Pancreas (tissue), 10 donors: ENCODE measurements at places on chromosomes 11 and 22. TPM values are rescaled to one million over a fixed set of nuclear protein-coding genes. Genes with fewer than 3 reads are reported as not detected.

DNA sequence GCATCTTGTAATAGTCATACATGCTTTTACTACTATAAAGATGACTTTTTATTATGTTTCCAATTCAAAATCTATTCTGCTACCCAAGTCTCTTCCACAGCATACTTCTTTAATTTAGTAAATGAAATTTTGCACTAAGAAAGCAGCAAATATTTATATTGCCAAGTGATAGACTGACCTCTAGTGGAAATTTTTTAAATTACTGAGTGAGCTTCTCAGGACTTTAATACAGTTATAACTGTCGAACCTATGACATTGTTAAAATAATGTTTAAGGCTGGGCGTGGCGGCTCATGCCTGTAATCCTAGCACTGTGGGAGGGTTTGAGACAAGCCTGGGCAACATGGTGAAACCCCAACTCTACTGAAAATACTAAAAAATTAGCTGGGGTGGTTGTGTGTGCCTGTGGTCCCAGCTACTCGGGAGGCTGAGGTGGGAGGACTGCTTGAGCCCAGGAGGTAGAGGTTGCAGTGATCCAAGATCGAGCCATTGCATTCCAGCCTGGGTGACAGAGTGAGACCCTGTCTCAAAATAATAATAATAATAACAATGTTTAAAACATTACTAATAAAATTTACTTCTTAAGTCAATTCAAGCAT is 27.3 kb downstream of the STK33 start:
- no peak for DNase-seq

DNA sequence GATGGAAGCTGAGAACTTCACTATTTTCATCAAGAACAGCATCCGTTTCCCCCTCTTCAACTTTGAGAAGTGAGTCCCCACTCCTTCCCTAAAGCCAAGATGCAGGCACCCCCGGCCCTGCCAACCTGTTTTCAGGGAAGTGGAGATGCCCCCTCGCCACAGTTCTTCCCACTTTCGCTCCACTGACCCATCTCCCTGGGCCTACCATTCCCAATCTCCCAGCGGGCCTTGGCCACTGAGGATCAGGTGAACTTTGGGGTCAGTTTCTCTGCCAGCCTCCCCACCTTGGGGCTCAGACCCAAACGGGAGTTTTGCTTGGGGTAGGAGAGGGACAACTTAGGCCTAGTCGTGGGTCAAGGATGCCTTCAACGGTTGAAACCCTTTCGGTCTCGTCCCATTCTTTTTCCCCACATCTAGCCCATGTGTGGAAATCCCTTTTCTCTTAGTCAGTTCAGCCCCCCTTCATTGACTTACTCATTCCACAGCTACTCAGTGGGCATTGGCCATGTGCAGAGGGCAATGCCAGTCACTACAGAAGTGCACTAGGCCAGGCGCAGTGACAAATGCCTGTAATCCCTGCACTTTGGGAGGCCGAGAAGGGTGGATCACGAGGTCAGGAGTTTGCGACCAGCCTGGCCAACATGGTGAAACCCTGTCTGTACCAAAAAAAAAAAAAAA is 10.6 kb downstream of the P2RX3 start:
- no peak for DNase-seq

GRCh38 chr22:29877620-29878019 is 5.4 kb upstream of the MTMR3 start:
- no peak for DNase-seq

GRCh38 chr22:49810363-49811019 is 17.2 kb downstream of the BRD1 start:
- DNase-seq = no peak

- DNase-seq = no peak
These were observed 11.4 kb downstream of the KCNJ5 start for GRCh38 chr11:128902515-128903066.

DNA sequence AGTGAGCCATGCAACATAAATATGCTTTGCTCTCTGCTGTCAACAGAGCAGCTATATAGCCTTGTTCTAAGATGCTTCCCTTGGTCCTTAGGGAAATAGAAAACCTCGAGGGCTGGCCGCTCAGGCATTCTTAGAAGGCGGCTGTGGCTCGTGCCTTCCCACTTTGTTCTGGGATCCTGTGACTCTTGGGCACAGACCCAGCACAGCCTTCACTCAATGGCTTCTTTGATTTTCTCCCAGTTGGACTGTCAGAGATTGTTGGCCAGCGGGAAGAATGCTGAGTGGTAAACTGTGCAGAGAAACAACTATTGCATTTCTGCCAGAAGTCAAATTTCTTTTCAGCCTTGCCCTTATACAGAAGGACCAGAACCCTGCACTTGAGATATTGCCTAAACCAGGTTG is 9.5 kb upstream of the MICAL2 start:
- DNase-seq = no peak

DNA sequence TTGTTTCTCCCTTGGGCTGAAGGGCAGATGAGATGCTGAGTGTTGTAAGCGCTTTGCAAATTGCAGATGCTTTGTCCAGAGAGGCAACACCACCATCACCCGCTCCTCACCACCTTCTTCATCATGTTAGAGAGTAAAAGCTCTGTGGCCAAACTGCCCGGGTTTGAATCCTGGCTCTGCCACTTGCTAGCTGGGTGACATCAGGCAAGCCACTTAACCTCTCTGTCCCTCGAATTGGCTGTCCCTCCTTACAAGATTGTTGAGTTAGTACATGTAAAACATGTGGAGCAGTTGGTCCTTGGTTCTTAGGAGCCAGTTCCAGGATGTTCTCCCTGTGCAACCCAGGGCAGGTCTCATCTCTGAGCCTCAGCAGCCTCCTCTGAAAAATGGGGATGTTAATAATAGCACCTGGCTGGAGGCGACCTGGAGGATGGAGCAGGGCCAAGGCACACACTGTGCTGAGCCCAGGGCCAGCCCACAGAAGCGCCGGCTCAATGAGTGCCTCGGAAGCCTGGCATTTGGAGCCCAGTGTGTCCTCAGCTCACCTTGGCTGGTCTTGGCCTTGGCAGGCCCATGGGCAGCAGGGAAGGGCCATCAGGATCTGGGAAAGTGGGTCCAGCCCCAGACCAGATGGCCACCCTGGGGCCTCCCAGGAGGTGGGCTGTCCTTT is 10.5 kb downstream of the C11orf86 start:
- peak; percentile 56 for DNase-seq

DNA sequence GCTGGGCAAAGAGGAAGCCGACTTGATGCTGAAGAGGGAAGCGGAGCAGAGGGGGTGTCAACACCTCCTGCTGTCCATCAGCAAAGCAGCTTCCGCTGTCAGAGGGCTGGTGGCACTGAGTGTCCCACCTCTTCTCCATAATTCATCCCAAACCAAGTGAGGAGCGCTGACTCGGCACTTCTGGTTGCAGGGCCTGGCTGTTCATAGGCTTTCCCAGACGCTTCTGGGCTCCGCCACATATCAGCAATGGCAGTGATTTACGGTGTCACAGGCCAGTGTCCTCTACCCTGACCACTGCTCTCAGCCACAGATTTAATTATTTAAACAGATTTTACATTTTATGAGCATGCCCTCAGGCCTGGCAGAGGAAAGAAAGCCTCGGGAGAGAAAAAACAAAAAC is 70.1 kb upstream of the TENM4 start:
- no peak for DNase-seq

- DNase-seq = no peak
These were observed 4.6 kb downstream of the KRTAP5-3 start for GRCh38 chr11:1603629-1604028.

GRCh38 chr11:60977836-60978235 is 6.4 kb downstream of the CD6 start:
- no peak for DNase-seq

DNA sequence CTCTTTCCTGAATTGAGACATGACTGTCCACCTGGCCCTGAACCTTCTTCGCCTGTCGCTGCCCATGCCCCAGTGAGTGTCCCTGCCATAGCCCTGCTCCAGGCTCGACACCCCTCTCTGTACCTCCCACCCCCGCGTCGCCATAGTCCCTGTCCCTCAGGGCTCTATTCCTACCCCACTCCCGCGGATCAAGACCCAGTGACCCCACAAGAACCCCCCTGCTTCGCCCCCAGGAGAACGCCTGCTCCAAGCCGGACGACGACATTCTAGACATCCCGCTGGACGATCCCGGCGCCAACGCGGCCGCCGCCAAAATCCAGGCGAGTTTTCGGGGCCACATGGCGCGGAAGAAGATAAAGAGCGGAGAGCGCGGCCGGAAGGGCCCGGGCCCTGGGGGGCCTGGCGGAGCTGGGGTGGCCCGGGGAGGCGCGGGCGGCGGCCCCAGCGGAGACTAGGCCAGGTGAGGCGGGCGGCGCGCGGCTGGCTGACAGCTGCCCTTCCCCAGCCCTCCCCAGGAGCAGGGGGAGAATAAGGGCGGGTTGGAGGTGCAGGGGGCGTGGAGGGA is 5.6 kb downstream of the NRGN start:
- peak; percentile 23 for DNase-seq

DNA sequence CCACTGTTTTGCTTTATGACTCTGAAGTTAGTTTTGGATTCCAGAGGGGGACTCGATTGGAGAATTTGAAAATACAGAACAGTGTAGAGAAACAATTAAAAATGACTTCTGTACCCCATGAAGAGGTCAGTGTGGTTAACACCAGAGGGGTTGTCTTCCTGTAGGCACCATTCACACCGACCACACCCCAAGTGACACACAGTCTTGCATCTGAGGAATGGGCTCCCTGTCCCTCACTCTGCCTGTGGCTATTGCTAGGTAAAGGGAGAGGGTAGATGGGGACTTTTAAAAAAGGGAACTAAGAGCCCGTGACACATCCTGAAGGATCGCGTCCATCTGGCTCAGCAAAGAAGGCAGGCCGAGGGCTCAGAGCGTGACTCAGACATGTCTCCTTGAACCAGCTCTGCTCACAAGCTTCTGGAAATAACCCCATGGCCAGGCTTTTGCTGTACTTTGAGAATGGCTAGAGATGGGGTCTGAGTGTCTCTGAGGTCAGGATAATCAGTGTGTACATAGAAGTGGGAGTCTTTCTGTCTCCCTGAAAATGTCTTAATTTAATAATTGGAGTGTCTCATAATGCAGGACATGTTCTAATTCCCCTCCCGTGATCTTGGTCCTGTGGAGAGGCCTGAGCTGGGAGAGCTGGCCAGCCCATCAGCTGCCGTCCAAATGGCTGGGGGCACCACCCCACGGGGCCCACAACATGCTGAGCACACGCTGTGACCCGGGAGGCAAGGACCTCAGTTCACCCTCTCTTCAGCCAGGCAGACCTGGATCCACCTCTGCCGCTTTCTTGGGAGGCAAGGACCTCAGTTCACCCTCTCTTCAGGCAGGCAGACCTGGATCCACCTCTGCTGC is 39.3 kb downstream of the SGSM1 start:
- DNase-seq = no peak

DNA sequence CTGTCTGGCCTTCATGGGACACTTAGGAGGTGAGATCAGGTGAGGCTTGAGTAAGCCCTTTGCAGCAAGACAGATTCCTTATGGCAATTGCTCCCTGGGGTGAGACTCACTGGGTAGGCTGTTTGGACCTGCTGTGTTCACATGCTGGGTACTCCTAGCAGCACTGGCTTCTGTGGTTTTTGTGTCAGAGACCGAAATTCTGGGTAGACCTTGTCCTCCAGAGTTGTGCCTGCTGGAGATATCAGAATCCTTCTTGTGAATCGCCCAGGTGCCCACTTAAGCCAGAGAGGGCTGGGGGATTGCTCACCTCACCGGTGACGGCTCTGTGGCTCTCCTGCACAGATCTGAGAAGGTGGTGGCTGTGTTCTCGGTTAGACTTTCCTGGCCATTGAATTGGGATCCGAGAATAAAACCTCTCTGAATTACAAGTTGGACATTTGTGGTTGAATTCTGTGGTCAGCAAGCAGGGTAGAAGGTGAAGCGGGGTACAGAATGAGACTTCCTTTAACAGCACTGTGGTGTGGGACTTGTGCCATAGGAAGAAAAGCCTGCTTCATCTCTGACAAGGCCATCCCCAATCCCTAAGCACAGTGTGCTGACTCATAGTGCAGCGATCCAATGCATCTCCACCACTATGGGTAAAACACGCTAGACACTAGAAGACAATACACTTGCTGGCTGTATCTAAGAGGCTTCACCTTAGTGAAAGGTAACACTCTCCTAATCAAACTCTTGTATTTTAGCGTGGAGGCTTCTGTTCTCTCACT is 52.5 kb upstream of the TTC12 start:
- no peak for DNase-seq

GRCh38 chr11:46247659-46248058 is 29.8 kb upstream of the CREB3L1 start:
- DNase-seq = peak; percentile 74

- no peak for DNase-seq
These were observed 227.3 kb upstream of the ARHGAP42 start for GRCh38 chr11:100459811-100460210.

- peak; percentile 37 for DNase-seq
These were observed 1.0 kb downstream of the B4GALNT4 start for GRCh38 chr11:370070-370941.

GRCh38 chr11:126793596-126793995 is 207.0 kb downstream of the KIRREL3 start:
- DNase-seq = no peak

DNA sequence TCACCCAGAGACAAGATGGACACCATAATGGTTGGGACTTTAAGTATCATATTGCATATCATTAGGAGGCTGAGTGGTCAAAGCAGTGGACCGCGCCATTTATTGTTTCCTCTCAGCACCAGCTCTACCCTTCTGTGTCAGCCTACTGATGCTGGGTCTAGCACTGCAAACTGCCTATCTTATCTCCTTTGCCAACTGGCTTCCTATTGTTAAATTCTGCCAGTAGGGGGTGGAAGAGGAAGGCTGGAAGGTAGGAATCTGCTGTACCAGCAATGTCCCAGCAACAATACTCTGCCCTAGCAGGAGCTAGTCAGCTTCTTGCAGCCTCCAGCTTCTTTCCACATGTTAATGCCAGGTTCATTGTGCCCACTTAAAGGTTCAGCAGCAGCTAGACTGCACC is 367.1 kb upstream of the PDGFD start:
- DNase-seq = no peak

GRCh38 chr11:19714387-19715363 is 2.0 kb downstream of the NAV2 start:
- DNase-seq = peak; percentile 36

DNA sequence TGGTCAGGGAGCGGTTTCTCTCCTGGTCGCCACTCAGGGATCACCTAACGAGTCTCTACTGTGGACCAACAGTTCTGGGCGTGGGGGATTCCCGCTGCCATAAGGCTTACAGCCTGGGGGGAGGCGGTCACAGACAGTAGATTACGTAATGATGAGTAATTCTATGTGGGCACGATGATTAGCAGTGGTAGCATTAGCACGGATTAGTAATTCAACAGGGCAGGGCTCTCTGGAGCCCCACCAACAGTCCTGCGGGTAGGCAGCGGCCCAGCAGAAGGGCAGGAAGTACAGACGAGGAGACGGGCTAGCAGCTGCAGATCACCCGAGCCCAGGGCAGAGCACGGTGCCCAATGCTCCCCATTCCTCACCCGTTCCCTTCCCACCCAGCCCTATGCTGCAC is 3.6 kb downstream of the SHISAL1 start:
- no peak for DNase-seq

Gene MIF
- 128 TPM for total RNA-seq

Gene CRACR2B
- 114 TPM for total RNA-seq

Gene POU2AF1
- total RNA-seq = 0.43 TPM

Gene IL10RA
- 15.5 TPM for total RNA-seq

Gene UPK2
- total RNA-seq = not detected

Gene ANO1
- 8.2 TPM for total RNA-seq

Gene ARFGAP3
- 75.3 TPM for total RNA-seq

Gene OR5B12
- total RNA-seq = not detected
